ENCODE measurements at places on chromosomes 5 and 9.

DNA sequence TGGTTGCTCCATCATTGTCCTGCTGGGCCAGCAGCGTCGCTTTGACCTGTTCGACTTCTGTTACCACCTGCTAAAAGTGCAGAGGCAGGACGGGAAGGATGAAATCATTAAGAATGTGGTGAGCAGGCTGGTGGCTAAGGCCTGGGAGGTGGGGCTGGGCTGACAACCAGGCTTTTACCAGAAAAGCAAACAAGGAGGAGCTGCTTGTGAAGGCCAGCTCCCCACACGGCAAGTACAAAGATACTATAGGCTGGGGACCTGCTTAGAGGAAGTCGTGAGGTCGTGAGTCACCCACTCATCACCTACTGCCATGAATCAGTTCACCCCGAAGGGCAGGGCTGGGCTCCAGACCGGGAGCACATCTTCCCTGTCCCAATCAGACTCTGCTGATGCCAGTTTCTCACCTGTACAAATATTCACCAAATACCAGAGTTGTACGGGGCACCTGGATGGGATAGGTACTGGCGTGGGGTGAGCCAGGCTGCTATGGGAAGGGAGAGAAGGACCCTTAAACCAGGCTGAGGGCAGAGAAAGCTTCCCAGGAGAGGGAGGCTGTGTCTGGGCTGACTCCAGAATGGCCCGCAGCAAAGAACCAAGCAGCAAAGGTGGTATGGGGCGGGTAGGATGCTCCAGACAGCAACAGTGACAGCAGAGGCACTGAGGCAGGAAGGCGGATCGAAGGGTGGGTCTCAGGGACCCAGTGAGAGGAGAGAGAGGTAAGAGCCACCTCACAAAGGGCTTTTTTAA lies 69.3 kb upstream of the NIPAL4 start:
- no peak for DNase-seq

GRCh38 chr5:19547640-19548039 lies 440.4 kb downstream of the CDH18 start:
- DNase-seq, result no peak

DNA sequence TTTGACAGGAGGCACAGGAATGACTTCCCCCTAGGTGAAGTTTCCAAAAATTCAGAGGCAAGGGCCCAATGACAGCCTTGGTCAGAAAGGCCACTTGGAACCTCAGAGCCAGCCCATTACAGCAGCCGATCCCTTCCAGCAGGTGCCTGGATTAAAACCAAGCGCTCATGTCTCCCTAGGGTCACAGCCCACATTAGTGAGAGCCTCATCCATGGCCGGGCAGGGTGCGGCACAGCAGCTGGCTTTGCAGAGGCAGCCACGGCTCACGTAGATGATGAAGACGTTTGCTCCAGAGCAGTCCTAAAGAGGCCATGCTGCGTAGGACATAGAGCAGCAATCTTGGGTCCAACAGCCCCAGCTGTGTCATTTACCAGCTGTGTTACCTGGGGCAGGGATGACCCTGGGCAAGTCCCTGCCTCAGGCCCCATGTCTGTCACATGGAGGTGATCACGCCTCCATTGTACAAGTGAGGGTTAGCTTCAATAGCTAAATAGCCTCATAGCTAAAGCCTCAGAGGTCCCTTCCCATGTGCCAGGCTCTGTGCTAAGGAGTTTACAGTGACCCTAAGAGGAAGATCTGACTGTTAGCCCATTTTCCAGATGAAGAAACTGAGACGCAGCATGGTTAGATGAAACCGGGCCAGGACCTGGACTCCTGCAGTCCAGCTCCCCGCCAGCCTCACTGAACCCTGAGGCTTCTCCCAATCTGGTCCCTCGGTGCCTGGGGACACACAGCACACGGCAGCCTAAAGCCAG lies 39.2 kb downstream of the NEK6 start:
- DNase-seq, result peak; percentile 86

- DNase-seq, result no peak
Measured at GRCh38 chr9:977838-978830, 1.7 kb downstream of the DMRT3 start.

GRCh38 chr5:18985171-18985758 lies 1002.7 kb downstream of the CDH18 start:
- DNase-seq, result no peak

- no peak for DNase-seq
Measured at GRCh38 chr9:7560669-7561305, 238.8 kb downstream of the DMAC1 start.

- peak; percentile 54 for DNase-seq
Measured at GRCh38 chr5:155278532-155278931, 265.0 kb downstream of the KIF4B start.

DNA sequence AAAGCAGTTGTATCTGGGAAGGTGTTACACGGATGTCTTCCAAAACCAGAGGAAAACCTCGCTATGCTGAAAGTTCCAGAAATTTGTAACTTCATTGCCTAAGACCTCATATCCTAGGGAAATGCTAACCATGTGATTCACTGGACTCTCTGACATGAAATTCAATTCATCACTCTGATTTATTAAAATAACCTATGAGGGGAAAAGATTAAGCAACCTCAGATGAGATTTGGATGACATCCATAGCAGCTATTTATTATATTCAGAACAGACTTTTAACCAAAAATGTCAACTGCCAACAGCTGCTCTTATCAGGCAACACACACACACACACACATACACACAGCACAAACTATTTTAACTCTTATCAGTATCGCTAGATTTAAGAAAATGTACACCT lies 1006.4 kb upstream of the CTNND2 start:
- no peak for DNase-seq

DNA sequence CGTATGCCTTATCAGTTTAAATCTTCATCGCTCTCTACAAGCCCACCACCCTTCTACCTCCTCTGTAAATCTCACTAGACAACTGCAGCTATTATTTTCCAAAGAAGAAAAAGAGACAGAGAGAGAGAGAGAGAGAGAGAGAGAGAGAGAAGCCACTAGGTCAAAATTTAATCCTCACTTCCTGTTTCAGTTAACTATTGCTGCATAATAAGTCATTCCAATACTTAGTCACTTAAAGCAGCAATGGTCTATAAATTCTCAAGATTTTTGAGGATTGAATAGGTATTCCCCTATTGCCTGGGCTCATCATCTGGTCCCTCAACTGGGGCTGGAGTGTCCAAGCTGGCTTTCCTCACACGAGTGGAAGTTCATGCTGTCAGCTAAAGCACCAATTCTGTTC lies 68.8 kb downstream of the ITGA1 start:
- DNase-seq, result no peak

- no peak for DNase-seq
Measured at GRCh38 chr5:53366245-53366644, 114.2 kb upstream of the FST start.

DNA sequence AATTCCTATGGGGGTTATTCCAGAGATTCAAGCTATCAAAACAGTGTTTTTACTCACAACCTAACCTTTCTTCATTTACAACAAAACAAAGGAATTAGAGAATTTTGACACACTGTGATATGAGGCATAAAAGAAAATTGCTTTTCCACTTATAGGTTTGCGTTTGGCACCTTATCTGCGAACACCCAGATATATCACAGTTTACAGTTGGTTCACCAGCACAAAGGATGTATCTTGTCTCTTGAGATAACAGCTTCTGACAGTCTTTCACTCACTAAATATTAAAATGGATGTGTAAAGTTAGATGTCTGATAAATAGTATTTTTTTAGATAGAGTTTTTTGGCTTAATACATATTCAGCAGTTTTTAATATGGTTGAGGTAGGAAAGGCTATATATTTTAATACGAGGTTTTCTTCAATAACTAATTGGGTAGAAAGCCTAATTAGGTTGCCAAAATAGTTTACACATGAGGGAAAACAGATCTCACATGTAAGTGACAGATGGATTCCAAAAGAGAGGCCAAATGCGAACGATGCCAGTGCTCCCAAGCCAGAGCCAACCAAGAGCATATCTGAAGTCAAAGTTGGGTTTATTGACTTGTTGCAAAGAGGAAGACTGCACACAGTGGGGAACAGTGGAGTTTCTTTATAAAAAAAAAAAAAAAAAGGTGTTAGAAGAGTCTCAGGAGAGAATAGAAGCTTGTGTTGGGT lies 1495.2 kb downstream of the MAT2B start:
- DNase-seq, result no peak

Data from trophoblast cell (in vitro differentiated cells and primary cell).